NCI-H82 (cell line): ENCODE measurements at places on chromosomes 13 and 19.
A peak's percentile ranks its signal among the peaks of the same experiment; 100 is the strongest.

DNA sequence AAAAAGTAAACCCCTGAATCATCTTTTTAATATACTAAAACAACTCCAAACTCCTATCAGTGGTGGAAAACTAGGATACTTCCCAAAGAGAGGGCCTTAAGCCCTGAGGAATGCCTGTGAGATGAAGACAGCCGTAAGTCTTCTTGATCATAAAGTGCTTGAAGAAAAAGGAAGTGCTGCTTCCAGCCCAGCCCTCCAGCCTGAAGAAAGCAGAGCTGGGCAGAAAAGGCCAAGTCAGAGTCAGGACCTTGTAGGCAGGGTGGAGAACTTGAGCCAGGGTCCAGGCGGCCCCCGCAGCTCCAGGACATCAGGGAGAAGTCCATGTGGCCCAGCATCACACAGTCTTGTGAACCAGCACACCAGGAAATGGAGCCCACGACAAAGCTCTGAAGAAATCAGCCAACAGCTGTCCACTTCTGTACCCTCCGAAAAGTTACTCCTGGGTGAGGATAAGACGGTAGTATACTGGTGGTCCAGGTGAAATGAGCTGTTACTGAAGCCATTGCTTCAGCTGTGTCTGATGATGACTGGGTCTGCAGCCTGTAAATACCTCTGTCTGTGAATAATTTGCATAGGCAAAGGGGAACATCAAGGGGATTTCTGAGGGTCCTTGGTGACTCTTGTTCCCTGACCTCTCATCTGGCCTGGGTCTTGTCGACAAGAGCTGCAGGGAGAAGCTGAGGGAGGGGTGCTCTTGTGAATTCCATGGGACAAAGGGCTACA is 18.7 kb upstream of the CRYL1 start:
- no peak for DNase-seq

DNA sequence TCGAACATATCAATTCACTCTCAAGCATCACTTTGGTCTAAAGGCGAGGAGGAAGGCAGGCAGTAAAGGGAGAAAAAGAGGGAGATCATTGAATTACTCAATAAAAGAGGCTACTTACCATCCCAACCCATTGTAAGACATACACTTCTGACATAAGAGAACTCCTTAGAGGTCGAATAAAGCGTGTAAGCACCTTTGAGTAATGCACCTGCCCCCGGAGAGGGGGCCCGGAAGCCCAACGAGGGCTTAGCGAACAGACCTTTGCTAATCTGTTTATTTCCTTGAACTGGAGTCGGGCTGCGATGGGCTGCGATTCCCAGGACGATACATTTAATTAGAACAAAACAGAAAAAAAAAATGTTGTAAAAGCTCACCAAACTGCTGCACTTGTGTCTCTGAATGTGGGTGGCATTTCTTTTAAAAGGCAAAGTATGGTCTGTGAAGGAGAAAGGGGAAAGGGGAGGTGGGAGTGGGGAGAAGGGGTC is 3.0 kb downstream of the ZC3H4 start:
- peak; percentile 80 for DNase-seq

DNA sequence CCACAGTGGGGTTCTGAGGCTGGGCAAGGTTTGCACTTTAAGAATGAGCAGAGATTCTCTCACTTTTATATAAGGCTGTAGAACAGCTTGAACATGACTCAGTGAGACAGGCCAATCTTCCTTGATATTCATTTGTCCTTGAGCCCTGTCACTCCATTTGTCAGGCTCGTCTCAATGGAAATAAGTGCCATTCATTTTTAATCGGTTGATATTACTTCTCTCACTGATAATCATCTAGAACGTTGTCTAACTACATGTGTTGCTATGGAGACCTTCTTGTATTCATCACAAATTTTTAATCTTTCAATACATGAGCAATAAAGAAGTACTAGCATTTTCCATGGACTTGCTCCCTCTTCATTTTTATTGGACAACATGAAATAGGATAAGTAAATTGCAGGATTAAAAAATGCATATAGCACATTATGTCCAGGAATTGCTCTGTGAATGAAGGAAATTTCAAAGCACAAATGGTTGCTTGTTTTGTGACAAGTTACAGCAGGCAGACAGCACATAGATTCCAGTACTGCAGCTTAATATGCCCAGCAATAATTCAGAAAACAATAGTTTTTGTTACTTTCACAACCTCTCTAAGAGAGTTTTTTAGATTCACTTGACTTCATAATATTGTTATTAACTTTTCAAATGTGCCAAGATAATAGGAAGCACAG is 1178.4 kb upstream of the ATXN8OS start:
- DNase-seq: no peak

DNA sequence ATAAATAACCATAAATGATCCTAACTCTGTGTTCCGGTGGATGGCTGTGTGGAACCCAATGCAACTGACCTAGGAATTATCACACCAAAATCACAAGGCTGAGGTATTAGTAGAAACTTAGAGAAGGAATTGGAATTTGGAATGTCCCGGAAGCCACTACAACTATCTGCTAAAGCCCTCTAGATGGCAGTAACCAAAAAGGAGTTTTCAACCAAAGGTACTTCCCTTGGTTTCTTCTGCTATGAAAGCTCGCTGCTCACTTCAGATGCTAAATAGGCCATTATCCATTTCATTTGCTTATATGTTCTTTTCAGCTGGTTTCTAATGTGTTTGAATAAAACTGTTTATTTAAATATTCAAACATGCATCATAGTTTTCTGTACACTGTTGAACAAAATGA is 1589.1 kb upstream of the SPRY2 start:
- DNase-seq: peak; percentile 74

DNA sequence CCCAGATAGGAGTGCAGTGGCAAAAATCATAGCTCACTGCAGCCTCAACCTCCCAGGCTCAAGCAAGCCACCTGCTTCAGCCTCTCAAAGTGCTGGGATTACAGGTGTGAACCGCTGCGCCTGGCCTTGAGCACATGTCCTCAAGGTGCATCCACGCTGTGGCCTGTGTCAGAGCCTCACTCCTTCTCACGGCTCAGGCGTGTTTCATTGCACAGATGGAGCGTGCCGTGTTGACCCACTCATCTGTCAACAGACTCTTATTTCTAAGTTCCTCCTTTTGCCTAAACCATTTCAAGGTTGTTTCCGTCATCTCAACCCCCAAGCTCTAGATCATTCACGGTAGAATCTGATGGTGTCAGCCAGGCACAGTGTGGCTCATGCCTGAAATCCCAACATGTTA is 28.2 kb downstream of the ATP8B3 start:
- DNase-seq: no peak

- DNase-seq: no peak
Observed at GRCh38 chr13:84925443-84925842, 873.8 kb downstream of the SLITRK6 start.

- peak; percentile 72 for DNase-seq
Observed at GRCh38 chr19:55590617-55591016, 8.7 kb downstream of the FIZ1 start.
